Smooth muscle cell of bladder (primary cell): ENCODE measurements at places on chromosomes 2 and 18. TPM values are rescaled to one million over a fixed set of nuclear protein-coding genes. Genes with fewer than 3 reads are reported as not detected.

The USP40 gene
- 38.1 TPM in 2 replicates for total RNA-seq

The TANK gene
- total RNA-seq, result 61.8 and 80.9 TPM in 2 replicates

The ACMSD gene
- total RNA-seq, result under 0.01 TPM in 1 of 2 replicates, not detected in the other

The NEU4 gene
- under 0.01 TPM in 1 of 2 replicates, not detected in the other for total RNA-seq

The REG3A gene
- not detected in 2 replicates for total RNA-seq

The MPP4 gene
- total RNA-seq, result 0.65 and 1.1 TPM in 2 replicates

The GAD1 gene
- total RNA-seq, result 0.09 and 0.28 TPM in 2 replicates

The SOX11 gene
- total RNA-seq, result under 0.01 TPM in 1 of 2 replicates, not detected in the other

The SEH1L gene
- total RNA-seq, result 28.7 and 41.1 TPM in 2 replicates

The ABCG8 gene
- total RNA-seq, result not detected in 2 replicates

The NTSR2 gene
- total RNA-seq, result under 0.01 TPM in 1 of 2 replicates, not detected in the other

The GREB1 gene
- total RNA-seq, result 1.3 and 2.1 TPM in 2 replicates

The UGT1A3 gene
- total RNA-seq, result not detected in 2 replicates

The SFTPB gene
- not detected in 2 replicates for total RNA-seq

The POTEI gene
- total RNA-seq, result under 0.01 TPM in 1 of 2 replicates, not detected in the other

The GAREM1 gene
- 4.1 and 4.3 TPM in 2 replicates for total RNA-seq

The RESP18 gene
- not detected in 2 replicates for total RNA-seq

The SLC9A4 gene
- total RNA-seq, result under 0.01 TPM in 1 of 2 replicates, not detected in the other

The EVX2 gene
- under 0.01 TPM in 1 of 2 replicates, not detected in the other for total RNA-seq

The ZEB2 gene
- 39.4 and 41.1 TPM in 2 replicates for total RNA-seq

The MCEE gene
- total RNA-seq, result 23.0 and 24.7 TPM in 2 replicates

The HEATR5B gene
- 14.4 and 17.0 TPM in 2 replicates for total RNA-seq

The KCNF1 gene
- total RNA-seq, result 0.14 TPM in 1 of 2 replicates, not detected in the other

The CCL20 gene
- total RNA-seq, result 0.28 TPM in 1 of 2 replicates, not detected in the other

The IMPACT gene
- total RNA-seq, result 25.2 and 29.0 TPM in 2 replicates

The DSC2 gene
- under 0.01 TPM in 1 of 2 replicates, not detected in the other for total RNA-seq
